GM12878 (cell line): ENCODE measurements at places on chromosomes 5 and 9. TPM values are rescaled to one million over a fixed set of nuclear protein-coding genes. Genes with fewer than 3 reads are reported as not detected.

Gene SPAG8
- 0.72 and 0.98 TPM in 2 replicates for total RNA-seq

Gene CSF1R
- 3.6 and 4.4 TPM in 2 replicates for total RNA-seq

Gene COL23A1
- total RNA-seq: 0.08 TPM in 1 of 2 replicates, not detected in the other

Gene CDH9
- total RNA-seq: not detected in 2 replicates

Gene TRIM36
- not detected in 2 replicates for total RNA-seq

Gene PCDHGC4
- 1.1 TPM in 2 replicates for total RNA-seq

Gene ACOT12
- not detected in 2 replicates for total RNA-seq

Gene SERF1A
- 3.0 and 7.9 TPM in 2 replicates for total RNA-seq

Gene TYRP1
- total RNA-seq: not detected in 2 replicates

Gene SLC25A2
- 0.44 and 0.58 TPM in 2 replicates for total RNA-seq

Gene HRH2
- total RNA-seq: 0.05 TPM in 1 of 2 replicates, not detected in the other

Gene CHSY3
- total RNA-seq: not detected in 2 replicates

DNA sequence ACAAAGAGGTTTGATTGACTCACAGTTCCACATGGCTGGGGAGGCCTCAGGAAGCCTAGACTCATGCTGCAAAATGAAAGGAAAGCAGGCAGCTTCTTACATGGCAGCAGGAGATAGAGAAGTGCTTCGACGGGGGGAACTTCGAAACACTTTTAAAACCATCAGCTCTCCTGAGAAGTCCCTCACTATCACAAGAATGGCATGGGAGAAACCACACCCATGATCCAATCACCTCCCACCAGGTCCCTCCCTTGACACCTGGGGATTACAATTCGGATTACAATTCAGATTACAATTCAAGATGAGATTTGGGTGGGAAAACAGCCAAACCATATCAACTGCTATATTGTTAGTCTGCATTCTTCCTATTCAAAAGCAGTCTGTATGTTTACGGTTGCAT lies 322.3 kb upstream of the ISL1 start:
- H3K36me3 ChIP-seq: no peaks in the 10 kb centered on the region
- H3K4me3 ChIP-seq: no peak overlapping the region
- H3K27ac ChIP-seq: no peak overlapping the region
- no peaks in the 10 kb centered on the region for H3K27me3 ChIP-seq
- no peak for DNase-seq

DNA sequence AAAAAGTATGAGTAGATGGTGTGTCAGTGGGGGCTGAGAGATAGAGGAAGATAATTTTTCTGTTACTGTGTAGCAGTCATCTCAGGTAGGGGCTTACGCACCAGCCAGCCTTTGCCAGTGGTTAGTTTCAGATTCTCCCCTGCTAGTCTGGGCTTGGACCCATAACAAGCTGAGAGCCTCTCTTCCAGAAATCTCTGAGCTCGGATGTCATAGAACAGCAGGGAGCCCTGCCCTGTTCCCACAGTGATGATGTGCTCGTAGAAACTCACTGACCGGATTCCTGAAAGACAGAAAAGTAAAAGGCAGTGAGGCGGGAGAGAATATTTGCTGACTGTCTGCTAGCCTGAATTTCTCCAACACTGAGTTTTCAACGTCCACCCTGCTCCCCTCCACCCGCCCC lies 37.2 kb downstream of the DCAF12 start:
- no peak overlapping the region for H3K27ac ChIP-seq
- no peaks in the 10 kb centered on the region for H3K4me1 ChIP-seq
- H3K4me3 ChIP-seq: no peak overlapping the region

DNA sequence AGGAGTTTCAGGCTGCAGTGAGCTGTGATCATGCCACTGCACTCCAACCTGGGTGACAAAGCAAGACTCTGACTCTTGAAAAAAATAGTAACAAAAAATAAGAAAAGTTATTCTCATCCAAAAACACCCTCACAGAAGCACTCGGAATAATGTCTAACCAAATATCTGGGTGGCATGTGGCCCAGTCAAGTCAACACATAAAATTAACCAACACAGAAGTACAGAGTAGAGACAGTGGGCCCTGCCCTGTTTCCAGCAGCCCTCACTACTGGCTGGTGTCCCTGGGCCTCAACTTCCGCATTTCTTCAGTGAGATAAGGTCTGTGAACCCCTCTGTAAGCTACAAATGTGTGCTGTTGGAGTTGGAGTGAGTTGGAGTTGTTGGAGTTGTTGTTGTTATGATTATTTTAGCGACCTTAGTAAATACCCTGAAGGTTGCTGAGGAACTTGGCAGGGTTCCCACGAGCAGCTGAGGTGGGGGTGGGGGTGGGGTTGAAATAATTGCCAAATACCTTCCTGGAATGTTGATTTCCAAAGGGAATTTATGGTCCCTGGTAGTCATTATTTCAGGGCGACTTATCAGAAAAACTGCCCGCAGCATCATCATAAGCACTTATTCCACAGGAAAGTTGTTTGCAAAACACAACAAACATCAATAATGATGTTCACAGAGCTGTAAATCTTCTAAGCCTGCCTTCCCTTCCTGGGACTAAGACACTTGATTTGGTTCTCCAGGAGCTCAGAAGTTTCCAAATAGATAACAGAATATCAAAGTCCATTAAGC lies 30.2 kb downstream of the C5orf15 start:
- no peak for DNase-seq
- H3K27ac ChIP-seq: peak overlapping the region; percentile 70
- H3K4me3 ChIP-seq: no peak overlapping the region
- H3K27me3 ChIP-seq: no peaks in the 10 kb centered on the region

DNA sequence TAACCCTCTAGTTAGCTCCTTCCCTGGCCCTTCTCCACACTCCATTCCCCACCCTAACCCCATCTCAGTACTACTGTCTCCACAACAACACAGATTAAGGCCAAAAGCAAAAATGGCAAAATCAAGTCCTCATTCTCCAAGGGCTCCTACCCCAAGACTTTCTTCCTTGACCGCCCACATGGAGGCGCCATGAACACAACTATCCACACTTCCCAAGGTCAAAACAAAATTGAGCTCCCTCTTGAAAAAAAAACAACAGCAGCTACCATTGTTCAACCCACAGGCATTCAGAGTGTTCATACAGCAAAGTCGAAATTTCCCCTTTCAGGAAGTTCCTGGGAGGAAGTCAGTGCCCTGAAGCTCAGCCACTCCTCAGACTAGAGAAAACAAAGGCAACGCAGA lies 54.4 kb downstream of the GNAQ start:
- H3K27ac ChIP-seq: no peak overlapping the region
- H3K4me3 ChIP-seq: no peak overlapping the region
- no peak for DNase-seq

GRCh38 chr9:127959841-127960409 lies 20.9 kb downstream of the EEIG1 start:
- no peak overlapping the region for H3K4me3 ChIP-seq
- no peaks in the 10 kb centered on the region for H3K27me3 ChIP-seq
- peaks cover 18% of the 10 kb centered on the region for H3K4me1 ChIP-seq
- no peak for DNase-seq
- no peak overlapping the region for H3K27ac ChIP-seq

DNA sequence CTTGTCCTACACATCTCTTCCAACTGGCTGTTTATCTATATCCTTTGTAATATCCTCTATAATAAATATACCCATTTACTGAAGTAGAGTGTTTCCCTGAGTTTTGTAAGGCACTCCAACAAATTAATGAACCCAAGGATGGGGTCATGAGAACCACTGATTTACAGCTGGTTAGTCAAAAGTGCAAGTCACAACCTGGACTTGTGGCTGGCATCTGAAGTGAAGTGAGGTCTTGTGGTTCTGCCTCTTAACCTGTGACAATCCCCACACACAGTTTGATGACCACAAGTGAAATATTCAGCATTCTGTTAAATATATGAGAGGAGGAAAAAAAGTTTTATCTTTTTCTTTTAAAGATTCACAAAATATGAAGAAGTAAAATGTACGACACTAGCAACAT lies 126.1 kb downstream of the NR2F1-AS1 start:
- H3K27me3 ChIP-seq: no peaks in the 10 kb centered on the region
- H3K4me1 ChIP-seq: no peaks in the 10 kb centered on the region
- H3K36me3 ChIP-seq: no peaks in the 10 kb centered on the region

DNA sequence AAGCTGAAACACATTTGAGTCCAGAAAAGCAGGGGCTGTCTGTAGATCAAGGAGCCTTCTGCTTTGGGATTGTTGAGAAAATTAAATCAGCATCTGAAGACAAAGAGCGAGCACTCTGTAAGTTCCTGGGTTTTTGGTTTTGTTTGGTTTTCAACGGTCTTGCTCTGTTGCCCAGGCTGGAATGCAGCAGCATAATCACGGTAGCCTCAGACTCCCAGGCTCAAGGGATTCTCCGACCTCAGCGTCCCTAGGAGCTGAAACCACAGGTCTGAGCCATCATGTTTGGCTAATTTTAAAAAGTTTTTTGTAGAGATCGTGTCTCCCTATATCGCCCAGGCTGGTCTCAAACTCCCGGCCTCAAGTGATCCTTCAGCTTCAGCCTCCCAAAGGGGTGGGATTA lies 266.5 kb upstream of the ADAMTS16 start:
- no peak for DNase-seq
- H3K4me1 ChIP-seq: no peaks in the 10 kb centered on the region
- no peak overlapping the region for H3K4me3 ChIP-seq
- no peaks in the 10 kb centered on the region for H3K27me3 ChIP-seq
- no peak overlapping the region for H3K27ac ChIP-seq
- H3K36me3 ChIP-seq: no peaks in the 10 kb centered on the region

- H3K4me3 ChIP-seq: no peak overlapping the region
- DNase-seq: no peak
- no peak overlapping the region for H3K27ac ChIP-seq
- H3K4me1 ChIP-seq: peaks cover 9% of the 10 kb centered on the region
These were observed 83.0 kb upstream of the IFNK start for GRCh38 chr9:27440888-27441740.

DNA sequence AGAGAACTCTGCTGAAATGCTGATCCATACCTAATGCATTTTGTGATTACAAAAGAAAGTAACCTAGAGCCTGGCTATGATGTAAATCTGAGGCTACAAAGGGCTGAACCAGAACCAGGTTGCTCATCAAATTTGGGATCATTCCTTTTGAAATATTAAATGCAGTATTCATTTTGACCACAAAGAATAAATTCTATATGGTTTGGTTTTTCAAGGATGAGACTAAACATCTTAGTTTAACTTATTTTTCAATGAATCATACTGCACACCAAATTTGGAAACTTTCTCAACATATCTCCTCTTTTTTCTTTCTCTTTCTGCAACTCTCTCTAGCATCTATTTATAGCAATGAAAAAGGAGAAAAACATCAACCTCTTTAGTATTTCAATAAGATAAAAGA lies 46.5 kb downstream of the CEMIP2 start:
- DNase-seq: no peak
- H3K4me1 ChIP-seq: no peaks in the 10 kb centered on the region
- no peaks in the 10 kb centered on the region for H3K27me3 ChIP-seq

DNA sequence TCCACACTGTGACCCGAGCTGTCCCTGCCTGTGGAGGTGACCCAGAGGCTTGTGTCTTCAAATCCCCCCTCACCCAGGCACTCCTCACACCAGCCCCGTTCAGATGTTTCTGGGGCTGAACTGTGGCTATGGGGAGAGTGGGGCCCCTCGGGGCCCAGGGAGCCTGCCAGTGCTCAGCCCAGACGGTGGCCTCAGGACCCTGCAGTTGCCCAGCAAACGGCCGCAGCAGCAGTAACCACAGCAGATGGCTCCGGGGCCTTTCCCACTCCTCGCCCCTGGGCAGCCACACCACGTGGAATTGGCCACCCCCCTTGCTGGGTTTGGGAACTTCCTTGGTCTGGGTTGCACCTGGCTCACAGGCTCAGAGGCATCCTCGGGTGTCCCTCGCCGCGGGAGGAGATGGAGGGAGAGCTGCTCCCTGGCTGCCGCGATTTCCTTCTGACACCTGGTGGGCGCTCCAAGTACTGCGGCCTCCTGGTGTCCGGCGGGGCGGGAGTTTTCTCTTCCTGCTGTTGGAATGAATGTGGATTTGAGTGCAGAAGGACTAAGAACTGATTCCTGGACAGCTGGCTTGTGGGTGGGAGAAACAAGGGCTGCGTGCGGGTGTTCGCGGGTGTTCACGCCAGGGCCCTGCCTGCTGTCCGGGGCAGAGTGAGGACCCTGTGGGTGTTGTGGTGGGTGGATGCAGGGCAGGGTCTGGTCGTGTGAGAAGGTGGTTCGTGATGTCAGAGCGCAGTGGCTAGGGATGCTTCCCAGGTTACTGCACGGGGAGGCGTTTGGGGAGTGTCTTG lies 97.5 kb downstream of the COL5A1 start:
- DNase-seq: no peak
- no peaks in the 10 kb centered on the region for H3K27me3 ChIP-seq
- H3K36me3 ChIP-seq: no peaks in the 10 kb centered on the region
- no peak overlapping the region for H3K4me3 ChIP-seq
- no peak overlapping the region for H3K27ac ChIP-seq

- H3K4me3 ChIP-seq: no peak overlapping the region
- no peaks in the 10 kb centered on the region for H3K36me3 ChIP-seq
- no peak for DNase-seq
- H3K27me3 ChIP-seq: no peaks in the 10 kb centered on the region; the same call in 1 of the 2 replicates
- H3K27ac ChIP-seq: no peak overlapping the region
These were observed 345.7 kb upstream of the WWC1 start for GRCh38 chr5:167945542-167946384.

- no peaks in the 10 kb centered on the region; the same call in 1 of the 2 replicates for H3K4me1 ChIP-seq
- no peaks in the 10 kb centered on the region; the same call in 1 of the 2 replicates for H3K36me3 ChIP-seq
- H3K27ac ChIP-seq: no peak overlapping the region
- H3K27me3 ChIP-seq: peaks cover 13% of the 10 kb centered on the region
- DNase-seq: no peak
- H3K4me3 ChIP-seq: peak overlapping the region; percentile 46; the same call in 1 of the 2 replicates
These were observed 109.4 kb downstream of the PSD2 start for GRCh38 chr5:139904816-139905661.

- no peak overlapping the region for H3K4me3 ChIP-seq
- DNase-seq: no peak
- H3K4me1 ChIP-seq: no peaks in the 10 kb centered on the region
- H3K27ac ChIP-seq: no peak overlapping the region
These were observed 201.1 kb upstream of the CHD1 start for GRCh38 chr5:99129768-99130501.

DNA sequence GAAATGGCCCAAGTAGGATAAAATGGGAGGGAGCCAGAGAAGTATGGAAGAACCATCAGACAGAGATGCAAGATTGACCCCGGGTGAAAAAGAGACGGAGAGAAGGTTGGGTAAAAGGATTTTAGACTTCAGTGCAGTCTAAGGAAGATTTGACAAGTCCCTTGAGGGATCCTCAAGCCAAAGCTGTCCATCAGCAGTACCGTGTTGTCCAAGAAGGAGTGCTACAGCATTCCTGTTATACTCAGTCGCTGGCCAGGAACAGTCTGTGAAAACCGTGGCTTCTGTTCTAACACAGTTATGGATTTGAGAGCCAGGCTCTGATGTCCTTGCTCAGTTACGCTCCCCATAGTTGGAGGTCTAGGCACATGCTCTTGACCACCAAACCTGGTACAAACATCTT lies 383.9 kb upstream of the DAB2 start:
- H3K27ac ChIP-seq: no peak overlapping the region
- no peaks in the 10 kb centered on the region for H3K36me3 ChIP-seq
- H3K4me3 ChIP-seq: no peak overlapping the region
- no peaks in the 10 kb centered on the region for H3K27me3 ChIP-seq

DNA sequence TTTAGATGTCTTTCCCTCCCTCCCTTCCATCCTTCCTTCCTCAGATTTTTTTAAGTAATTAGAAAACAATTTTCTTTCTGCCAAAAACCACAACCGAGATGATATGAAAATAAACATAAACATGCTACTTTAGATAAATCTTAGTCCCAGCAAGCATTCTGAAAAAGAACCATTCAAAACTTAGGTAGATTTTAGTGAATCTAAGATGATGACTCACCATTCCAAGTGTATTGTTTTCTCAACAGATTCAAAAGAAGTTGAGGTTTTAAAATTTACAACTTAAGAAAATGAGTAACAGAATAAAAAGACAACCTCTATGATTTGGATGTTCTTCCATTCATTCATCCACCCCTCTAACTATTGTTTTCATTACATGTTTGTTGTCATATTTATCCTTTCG lies 465.1 kb downstream of the PDE4D start:
- H3K4me1 ChIP-seq: no peaks in the 10 kb centered on the region
- no peak for DNase-seq
- no peak overlapping the region for H3K4me3 ChIP-seq
